Fibroblast of upper back skin (primary cell): ENCODE measurements at places on chromosomes 11 and 22.
A peak's percentile ranks its signal among the peaks of the same experiment; 100 is the strongest.

DNA sequence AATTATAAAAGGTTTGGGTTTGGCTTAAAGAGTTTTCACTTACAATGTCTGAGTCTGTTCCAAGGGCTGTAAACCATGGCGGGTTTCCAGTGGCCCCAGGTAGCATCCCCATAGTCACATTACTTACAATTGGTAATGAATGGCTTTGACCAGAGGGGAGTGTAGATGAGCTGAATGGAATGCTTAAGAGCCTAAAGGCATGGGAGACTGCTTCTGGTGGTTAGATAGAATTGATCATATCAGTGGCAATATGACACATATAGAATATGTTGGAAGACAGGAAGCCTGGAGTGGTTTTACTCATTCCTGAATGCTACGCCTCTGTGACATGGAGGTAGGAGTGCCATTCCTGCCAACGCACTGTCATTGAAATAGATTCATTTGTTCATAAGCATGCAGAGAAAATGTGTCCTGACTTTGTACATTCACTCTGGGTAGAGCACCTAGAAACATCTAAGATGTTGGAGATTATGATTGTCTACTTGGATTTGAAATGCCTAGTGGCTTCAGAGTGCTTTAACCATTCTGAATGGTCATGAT lies 183.3 kb downstream of the BLID start:
- peak; percentile 56 for DNase-seq

GRCh38 chr11:12258451-12258850 lies 118.9 kb upstream of the PARVA start:
- no peak for DNase-seq

DNA sequence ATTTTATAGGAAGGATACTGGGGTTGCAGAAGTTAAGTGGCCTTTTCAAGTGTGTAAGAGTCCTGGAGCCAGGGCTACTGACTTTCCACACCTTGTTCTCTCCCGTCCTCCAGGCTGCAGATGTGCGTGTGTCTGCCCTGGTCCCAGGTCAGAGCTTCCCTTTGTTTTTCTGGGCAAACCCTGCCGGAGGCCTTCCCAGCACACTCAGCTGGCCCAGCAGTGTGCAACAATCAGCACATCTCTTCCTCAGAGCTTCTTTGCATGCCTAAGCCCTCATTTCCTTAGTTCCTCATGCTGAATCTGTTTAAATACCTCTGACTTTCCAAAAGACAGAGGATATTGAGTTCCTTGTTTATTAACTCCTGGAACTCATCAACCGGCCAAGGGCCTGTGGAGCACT lies 80.6 kb downstream of the KCNJ1 start:
- no peak for DNase-seq

GRCh38 chr11:128291007-128291406 lies 296.4 kb downstream of the ETS1 start:
- DNase-seq: peak; percentile 13

DNA sequence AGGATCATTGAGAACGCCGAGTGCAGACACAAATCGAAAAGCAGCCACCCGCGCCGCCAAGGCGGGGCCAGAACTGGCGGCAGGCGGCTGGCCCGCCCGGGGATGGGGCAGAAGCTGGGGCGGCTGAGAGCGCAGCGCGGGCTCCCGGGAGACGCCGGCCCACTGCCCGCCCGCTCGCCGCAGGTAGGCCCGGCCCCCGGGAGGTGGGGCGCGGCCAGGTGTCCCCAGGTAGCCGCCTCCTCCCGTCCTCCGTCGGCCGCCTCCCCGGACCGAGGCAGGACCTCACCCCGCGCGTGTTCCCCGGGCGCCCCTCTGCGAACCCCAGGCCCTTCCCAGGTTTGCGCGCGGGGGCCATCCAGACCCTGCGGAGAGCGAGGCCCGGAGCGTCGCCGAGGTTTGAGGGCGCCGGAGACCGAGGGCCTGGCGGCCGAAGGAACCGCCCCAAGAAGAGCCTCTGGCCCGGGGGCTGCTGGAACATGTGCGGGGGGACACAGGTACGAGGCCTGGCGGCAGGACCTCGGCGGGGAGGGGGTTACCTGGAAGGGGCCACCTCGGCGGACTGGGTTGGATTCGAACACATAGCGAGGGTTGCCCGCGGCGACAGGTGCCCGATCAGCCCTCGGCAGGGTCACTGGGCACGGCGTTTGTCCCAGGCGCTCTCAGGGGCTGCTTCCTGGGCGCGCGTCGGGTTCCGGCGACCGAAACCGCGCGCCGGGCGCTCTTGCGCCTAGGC lies at the start of gene PRRG4:
PRRG4 (plus strand) TSS at position 248 of the 733 bp plus-strand sequence. CDS start 603 bp downstream, outside the sequence.
- peak; percentile 5 for DNase-seq

GRCh38 chr11:71895961-71896360 lies 17.7 kb downstream of the DEFB131B start:
- no peak for DNase-seq

- DNase-seq: peak; percentile 18
These were observed 5.1 kb downstream of the PDXP start for GRCh38 chr22:37663521-37664140.

DNA sequence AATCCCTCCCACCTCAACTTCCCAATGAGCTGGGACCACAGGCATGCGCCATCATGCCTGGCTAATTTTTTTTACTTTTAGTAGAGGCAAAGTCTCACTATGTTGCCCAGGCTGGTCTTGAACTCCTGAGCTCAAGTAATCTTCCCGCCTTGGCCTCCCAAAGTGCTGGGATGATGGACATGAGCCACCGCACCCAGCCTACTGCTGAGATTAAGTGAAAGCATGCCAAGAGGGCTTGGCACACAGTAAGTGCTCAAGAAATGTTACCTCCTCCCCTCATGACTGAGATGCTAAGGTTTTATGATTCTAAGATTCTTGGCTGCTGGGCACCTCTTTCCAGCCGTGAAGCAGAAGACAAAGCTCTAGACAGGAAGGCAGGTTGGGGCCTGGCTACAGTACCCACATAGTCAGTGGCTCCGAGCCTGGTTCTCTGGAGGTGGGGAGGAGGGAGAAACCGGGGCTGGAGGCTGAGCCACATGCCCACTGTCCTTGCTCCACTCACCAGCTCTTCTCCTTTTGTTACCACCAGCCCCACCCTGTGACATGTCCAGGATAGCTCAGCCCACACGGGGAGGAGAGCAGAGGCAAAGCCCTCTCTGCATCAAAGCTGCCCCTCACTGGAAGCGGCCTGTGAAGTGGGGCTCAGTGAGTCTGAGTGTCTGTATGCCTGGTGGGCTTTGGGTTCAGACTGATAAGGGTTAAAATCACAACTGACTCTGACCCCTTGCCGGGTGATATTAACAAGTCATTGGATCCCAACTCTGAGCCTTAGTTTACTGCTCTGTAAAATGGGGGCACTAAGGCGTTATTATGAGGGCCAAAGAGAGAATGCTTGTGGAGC lies 12.9 kb downstream of the ARHGEF17 start:
- peak; percentile 50 for DNase-seq

DNA sequence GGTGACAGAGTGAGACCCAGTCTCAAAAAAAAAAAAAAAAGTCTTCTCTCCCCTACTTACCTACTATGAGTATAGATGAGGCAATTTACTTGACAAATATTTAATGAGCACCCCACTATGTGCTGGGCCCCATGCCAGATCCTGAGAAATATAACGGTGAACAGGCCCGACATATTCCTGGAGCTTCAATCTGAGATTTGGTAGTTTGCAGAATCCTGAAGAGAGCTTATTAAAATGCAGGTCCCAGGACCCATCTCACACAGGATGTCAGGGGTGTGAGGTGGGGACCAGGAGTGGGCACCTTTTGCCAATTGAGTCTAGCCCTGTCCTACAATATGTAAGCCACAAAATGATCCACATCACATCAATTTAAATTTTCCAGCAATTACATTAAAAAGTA lies 44.0 kb downstream of the KCNJ4 start:
- DNase-seq: no peak

- no peak for DNase-seq
These were observed at the start of gene KCNJ11 for GRCh38 chr11:17388609-17389210. Gene KCNJ11, minus strand, starts transcription at chr11:17388659. Its CDS starts 568 bp downstream, at chr11:17388091.

GRCh38 chr11:75260396-75261170 lies 20.0 kb downstream of the TPBGL start:
- DNase-seq: no peak

DNA sequence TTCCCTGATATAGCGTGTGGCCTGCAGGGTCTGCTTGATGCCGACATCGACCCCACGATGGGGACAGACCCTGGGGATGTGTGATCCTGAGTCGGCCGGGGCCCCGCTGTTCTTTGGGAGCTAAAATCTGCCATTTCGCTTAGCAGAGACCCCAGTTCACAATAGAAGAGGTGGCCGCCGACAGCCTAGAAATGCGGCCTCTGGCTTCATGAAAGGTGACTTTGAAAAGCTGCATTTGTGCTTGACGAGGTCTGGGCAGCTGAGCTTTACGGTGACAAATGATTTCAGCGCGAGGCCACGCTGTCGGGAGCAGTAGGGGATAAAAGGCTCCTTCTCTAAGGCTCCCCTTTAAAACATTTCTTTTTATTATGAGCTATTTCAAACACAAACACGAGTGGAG lies 71.7 kb downstream of the RPS6KA4 start:
- no peak for DNase-seq

- no peak for DNase-seq
These were observed 116.4 kb downstream of the APOL5 start for GRCh38 chr22:35834061-35834460.

- DNase-seq: peak; percentile 83
These were observed 135.4 kb downstream of the METTL15 start for GRCh38 chr11:28243581-28243980.

DNA sequence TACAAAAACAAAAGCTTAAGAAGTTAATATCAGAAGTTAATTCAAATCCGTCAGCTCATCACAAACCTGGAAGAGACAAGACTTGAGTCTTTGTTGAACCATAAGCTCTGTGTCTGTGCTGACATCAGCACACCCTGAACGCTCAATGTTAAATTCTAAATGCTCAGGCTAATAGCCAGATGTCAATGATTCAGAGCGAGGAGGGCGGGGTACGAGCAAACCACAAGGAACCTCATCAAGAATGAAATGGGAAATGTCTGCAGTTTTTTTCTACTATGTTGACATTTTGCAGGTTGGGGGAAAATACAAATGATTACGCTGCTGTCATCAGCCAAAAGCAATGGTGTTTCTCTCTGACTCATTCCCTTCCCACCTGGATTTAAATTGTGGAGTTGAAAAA lies 1057.2 kb downstream of the NTM start:
- peak; percentile 92 for DNase-seq

DNA sequence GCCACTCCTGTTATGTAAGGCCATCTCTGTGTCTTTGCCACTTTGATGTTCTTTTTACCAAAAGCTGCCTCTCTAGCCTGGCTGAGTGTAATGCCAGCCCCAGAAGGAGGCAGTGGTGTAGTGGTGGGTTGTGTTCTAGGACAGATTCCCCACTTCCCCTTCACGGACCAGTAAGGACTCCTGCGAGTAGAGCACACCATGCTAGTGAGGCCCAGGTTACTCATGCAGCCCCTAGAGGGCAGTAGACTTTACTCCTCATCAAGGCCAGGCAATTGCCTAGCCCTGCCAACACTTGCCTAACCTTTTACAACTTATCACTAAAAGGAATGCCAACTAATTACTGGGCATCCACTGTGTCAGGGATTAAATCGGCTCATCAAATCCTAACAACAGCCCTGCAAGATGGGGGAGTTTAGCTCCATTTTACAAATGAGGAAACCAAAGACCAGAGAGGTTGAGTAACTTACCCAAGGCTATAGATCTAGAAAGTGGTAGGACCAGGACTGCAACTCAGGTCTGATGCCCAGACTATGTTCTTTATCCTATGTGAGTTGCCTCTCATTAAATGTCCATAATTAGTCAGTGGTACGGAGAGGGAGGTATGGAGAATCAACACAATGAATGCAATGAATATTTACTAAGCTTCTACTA lies 75.3 kb downstream of the APIP start:
- DNase-seq: peak; percentile 8

GRCh38 chr11:11586465-11586864 lies 35.3 kb downstream of the GALNT18 start:
- no peak for DNase-seq

DNA sequence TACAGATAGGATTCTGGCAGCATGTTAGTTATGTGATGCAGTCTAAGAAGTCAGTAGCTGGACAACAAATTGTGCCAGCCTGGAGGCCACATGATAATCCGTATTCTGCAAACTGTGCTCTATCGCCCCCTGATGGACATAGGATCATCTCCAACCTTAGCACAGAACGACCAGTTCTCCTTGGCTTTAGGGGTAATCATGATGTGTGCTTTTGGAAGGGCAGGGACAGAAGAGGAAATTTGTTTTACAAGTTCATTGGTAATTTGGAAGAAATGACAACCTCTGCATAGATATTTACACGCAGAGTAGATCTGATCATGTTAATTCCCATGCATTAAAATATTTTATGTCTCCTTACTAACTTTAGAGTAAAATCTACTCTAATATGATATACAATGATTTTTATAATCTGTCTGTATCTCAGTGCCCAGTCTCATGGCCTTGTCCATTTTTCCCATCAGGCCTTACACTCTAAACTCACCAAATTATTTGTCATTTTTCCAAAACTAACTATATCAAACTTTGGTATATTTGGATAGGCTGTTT lies 12.1 kb downstream of the OR10D3 start:
- DNase-seq: peak; percentile 59

- peak; percentile 16 for DNase-seq
These were observed 76.8 kb downstream of the C11orf58 start for GRCh38 chr11:16815047-16815767.

- peak; percentile 57 for DNase-seq
These were observed 50.7 kb downstream of the TP53I11 start for GRCh38 chr11:44899959-44900358.

DNA sequence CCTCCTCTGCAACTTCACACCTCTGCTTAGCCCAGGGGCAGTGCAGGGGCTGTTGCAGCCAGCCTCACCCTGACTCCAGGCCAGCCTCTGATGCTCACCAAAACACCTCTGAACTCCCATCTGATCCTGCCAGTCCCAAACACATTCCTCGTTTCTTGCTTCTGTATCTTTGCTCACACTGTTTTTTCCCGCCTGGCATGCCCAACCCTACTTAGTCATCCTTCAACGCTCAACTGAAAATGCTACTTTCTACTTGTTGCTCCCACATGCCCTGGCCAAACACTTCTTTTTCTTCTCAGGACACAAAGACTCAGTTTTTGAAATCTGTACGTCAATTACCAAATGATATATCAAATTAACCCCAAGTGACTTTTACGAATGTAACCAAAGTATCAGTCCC lies 140.8 kb upstream of the ZBED5 start:
- no peak for DNase-seq

- DNase-seq: no peak
These were observed 29.7 kb upstream of the KRTAP5-6 start for GRCh38 chr11:1667121-1667850.

DNA sequence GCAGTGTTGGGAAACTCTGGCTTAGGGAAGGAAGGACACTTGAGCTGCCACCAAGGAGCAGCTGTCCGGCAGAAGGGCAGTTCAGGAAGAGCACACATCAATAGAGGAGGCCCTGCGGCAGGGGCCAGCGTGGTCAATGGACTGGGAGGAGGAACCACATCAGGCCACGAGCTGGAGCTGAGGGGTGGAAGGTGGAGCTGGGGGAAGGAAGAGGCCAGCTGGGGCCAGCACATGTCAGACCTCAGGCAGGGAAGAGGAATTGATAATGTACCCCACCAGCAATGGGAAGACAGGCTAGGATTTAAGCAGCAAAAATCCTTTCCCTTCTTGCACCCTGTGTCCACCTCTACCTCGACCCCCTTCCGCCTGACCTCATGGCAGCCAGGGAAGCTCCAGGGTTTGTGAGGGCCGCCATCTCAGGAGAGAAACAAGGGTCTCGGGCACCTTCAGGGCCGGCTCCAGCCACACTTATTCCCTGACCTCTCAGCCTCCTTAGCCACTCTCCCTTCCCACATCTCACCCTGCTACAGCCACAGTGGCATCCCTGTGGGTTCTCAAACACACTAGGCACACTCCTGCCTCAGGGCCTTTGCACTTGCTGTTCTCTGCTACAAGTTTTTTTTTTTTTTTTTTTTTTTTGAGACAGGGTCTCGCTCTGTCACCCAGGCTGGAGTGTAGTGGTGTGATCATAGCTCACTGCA lies 157.8 kb upstream of the GRK3 start:
- DNase-seq: no peak

- DNase-seq: no peak
These were observed 23.5 kb upstream of the P2RY6 start for GRCh38 chr11:73248526-73249185.
